Stimulated activated CD4-positive, alpha-beta T cell treated with anti-CD3 and anti-CD28 coated beads, Interleukin-4, amount 100 ng/mL, for 48 hours (primary cell): ENCODE measurements at places on chromosomes 2 and 18.

DNA sequence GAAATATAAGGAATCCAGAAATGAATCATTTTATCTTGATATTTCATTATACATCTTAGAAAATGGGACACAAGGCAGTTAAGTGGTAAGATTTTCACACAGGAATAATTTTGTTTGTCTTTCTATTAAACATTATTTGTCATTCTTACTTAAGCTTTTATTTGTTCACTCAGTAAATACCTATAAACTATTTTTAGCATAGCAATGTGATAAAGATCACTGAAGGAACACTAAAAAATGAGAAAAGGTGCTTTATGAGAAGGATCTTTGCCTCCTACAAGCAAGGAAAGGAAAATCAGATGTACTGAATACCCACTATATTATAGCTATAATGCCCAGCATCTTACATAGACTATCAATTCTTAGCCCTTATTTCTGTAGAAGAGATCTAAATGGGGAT lies 176.2 kb upstream of the NYAP2 start:
- DNase-seq: no peak

DNA sequence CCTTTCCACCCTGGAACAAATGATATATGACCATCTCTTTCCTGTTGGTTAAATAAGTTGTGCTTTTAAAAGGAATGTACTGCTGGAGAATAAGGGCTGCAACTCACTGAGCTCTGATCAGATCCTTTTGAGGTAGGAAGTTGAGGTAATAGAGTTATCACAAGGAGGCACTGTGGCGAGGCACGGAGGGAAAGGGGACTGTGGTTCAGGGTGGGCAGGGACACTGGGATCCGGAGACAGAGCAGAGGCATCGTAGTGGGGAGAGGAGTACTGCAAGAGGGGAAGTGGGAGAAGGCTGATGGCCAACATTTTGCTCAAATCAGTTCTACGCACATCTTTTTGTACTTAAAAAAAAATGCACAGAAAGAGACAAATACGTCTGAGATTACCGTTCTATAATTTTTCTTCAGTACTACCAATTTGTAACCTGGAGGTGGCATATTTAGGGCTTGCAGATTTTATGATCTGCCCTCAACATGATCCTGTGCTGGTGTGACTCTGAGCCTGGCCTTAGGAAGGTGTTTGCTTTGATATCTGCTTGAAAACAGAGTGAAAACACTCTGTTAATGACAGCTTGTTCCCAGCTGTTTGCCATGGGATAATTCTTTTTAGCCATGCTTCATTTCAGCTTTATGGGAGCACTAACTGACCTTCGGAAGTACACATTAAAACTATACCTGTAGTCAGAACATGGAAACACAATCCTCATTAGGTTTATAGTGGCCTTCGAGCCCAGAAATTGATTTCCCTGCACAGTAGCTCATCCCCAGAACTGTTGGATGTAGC lies 168.1 kb downstream of the KCNE4 start:
- DNase-seq: no peak

DNA sequence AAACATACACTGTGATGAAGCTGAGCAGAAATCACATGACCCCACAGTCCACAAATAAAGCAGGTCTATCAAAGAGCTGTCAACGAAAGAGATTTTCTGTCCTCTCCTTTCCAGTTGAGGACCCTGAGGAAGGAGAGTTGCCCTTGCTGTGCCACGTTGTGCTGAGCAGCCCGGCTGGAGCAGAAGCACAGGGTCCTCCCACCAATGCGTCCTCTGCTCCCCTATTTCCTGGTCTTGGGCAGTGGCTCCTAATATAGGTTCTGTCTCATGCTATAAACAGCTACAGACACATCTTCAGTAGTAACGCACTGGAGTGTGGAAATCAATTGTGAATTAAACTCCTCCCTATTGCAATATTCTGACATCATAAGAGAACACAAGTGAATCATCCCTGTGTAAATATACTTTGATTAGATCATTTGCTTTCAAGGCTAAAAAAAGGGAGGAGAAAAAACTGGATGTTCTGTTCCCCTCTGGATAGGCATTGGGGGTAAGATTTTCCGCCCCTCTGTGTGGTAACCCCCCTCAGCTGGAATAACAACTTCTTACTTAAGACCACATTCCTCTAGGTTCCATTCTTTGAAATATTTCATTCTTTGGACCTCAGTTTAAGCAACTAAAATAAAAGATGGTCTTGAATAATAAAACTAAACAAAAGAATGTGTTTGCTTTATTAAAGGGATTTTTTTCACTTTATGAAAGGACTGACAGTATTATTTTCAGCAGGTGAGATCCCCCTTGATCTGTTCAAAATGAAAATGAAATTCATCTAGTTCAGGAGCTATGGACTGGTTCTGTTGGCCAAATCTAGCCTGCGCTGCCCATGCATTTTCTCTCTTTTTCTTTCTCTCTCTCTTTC lies 8.3 kb upstream of the RHOB start:
- no peak for DNase-seq

GRCh38 chr2:112272669-112273068 lies 2.7 kb upstream of the ZC3H6 start:
- DNase-seq: no peak

DNA sequence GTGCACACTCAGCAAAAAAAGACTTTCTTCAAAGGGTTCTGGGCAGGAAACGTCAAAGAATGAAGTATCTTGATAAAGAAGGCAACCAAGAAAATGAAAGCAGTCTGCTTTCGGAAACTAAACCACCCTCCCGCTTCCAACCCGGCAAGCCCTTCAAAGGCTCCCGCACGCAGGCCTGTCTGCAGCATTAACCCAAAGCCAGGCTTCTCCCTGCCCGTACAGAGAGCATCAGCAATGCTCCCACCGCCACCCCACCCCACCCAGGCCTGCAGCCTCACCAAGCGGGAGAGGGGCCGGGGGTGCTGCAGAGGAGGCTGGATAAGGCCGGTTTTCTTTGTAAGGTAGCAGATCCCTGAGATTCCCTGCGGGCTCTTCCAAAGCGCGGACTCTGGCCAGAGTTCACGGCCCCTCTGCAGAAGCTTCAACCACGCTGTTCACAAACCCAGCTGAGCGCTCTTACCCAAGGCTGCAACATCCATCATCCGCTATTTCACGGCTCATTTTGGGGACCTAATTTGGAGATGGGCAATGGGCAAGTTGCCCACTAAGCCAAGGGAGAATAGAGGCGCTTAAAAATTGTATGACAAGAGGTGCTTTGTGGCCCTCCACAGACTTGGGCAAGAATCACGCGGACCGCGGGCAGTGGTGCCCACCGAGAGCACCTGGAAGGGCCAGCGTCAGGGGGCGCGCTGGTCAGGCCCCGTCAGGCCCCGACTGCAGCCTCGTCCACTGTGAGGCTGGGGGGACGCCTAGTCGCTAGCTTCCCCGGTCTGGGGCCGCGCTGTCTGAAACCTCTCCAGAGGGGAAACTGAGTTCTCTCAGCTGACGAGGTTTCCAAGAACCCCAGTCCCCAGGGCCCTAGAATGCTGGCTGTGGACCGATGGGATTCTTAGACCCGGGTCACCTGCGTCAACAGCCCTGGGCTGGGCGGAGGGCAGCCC lies 225.4 kb upstream of the ID2 start:
- no peak for DNase-seq

DNA sequence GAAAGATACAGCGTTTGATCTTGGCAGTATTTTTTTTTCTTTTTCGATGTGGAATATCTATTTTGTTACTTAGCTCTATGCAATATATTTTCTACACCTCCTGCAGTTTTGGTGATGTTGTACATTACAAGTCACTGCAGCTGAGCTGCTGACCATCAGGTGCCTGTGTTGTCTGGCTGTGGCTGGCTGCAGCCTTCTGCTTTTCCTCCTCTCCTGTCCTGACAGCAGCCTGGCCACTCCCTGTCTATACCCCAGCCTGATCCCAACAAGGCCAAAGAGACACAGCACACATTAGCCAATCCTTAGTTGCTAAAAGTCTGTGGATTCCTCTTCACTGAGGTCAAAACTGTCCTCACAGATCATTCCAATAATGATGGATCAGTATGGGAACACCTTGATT lies 222.3 kb downstream of the MYT1L start:
- DNase-seq: no peak

DNA sequence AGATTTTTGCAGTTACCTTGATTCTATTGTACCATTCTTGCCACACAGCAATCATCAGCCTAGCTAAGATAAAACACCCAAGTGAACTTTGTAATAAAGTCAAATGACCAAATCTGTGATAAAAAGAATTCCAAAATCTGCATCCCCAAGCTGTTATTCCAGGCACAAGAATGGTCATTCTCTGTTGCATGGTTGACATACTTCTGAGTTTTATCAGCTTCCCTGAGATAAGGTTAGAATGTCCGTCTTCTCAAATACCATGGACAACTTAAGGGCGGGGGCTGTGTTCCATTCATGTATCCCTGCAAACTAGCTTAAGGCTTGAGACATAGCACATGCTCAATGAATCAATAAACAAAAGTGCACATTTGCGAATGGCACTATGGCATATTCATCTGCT lies 8.1 kb upstream of the BMP10 start:
- DNase-seq: no peak

DNA sequence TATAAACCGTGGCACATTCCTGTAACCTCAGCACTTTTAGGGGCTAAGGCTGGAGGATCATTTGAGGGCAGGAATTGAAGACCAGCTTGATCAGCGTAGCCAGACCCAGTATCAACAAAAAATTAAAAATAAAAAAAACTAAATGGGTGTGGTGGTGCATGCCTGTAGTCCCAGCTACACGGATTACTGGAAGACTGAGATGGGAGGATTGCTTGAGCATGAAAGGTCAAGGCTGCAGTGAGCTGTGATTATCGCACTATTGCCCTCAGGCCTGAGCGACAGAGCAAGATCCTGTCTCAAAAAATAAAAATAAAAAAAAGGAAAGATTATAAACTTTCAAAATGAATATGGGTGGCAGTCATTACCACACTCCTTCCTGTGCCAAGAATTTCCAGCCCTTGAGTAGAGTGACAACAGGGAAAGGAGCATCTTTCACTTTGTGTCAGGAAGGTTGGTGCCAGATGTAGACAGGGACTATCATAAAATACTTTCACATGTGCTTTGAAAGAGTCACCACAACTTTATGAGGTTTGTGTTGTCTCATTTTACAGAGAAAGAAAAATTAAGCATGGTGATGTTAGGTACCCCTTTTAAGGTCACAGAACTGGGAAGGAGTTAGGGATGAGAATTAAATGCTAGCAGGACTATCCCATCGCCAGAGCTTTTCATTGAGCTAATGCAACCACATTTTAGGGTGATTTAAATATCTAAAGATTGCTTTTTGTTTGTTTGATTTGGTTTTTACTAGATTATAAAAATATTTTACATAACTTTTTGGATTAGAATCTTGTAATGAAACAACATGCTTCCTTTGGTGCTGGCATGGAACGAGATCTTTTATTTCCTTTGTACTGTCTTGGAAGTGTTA lies 1617.4 kb upstream of the ACVR2A start:
- DNase-seq: no peak

GRCh38 chr18:37442477-37442876 lies 123.1 kb downstream of the CELF4 start:
- no peak for DNase-seq

GRCh38 chr2:62964671-62965070 lies 86.0 kb upstream of the OTX1 start:
- DNase-seq: no peak

- no peak for DNase-seq
Measured at GRCh38 chr2:140916410-140916809, 1214.4 kb downstream of the LRP1B start.

DNA sequence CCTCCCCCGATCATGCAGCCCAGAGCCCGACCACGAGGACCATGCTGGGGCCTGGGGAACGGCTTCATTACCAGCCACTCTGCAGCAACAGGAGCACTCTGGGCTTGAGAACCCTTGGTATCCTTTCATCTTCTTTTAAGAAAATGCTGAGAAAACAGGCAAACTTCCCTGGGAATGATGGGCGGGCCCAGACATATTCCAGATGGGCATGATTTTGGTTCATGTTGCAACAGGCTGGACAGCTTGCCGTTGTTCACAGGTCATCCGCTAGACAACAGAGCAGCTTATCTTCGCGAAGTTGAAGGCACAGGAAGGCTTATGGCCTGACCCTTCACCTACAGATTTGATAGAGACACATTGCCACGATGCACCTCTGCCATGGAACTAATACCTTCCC lies 121.0 kb downstream of the KLHL29 start:
- no peak for DNase-seq

GRCh38 chr2:131092458-131093005 lies 728 bp downstream of the FAM168B start:
- DNase-seq: peak; percentile 30

DNA sequence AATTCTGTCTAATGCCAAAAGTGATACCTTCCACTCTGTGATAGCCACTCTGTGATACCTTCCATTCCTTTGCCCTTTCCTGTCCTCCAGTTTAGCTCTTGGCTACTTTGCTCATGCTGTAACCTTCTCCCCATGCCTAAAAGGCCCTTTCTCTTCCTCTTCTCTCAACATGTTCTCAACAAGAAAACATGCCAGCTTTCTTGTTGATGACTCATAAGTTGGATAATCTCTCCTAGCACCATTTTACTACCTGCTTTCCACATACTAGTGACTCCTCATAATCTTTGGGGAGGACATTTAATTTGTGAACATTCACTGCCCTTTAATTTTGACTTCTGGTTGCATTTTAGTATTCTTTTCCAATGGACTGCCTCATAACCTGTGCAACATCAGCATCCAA lies 55.9 kb upstream of the NT5C1B start:
- no peak for DNase-seq

DNA sequence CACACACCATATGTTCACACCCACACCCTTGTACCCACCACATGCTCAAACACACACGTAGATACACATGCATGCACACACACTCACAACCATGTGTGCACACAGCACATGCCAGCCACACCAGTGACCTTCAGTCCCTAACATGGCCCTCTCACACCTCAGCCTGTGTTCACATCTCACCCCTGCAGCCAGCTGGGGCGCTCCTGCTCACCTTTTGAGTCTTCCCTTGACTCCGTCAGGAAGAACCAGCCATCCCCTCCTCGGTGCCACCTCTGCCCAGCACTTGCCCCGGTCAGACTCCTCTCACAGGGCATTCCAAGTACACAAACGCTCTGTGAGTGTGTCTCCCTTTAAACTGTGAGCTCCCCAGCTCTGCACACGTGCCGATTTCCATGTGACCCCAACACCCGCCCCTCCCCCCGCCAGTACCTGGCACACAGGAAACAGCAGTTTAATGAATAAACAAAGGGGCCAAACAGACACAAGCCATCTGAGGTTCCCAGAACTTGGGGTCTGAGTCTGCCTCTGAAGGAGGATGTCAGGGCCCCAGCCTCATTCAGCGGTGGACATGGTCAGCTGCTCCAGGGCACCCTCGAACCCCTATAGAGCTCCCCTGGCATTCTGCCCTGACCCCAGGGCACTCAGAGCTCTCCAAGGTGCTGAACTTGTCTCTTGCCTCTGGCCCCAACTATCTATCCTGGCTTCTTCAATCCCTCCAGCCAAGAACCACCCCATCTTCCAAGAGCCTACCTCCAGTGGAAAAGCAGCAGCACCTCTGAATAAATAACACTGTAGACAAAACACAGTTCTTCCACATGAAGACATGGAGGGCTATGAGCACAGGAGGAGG lies 252.9 kb downstream of the ATAD2B start:
- DNase-seq: no peak

GRCh38 chr2:179524809-179525339 lies 260.2 kb upstream of the SESTD1 start:
- DNase-seq: no peak

GRCh38 chr18:35688757-35689156 lies 107.2 kb downstream of the GALNT1 start:
- no peak for DNase-seq
